Eye (tissue), 1 donor: ENCODE measurements at places on chromosomes 16 and 17.

DNA sequence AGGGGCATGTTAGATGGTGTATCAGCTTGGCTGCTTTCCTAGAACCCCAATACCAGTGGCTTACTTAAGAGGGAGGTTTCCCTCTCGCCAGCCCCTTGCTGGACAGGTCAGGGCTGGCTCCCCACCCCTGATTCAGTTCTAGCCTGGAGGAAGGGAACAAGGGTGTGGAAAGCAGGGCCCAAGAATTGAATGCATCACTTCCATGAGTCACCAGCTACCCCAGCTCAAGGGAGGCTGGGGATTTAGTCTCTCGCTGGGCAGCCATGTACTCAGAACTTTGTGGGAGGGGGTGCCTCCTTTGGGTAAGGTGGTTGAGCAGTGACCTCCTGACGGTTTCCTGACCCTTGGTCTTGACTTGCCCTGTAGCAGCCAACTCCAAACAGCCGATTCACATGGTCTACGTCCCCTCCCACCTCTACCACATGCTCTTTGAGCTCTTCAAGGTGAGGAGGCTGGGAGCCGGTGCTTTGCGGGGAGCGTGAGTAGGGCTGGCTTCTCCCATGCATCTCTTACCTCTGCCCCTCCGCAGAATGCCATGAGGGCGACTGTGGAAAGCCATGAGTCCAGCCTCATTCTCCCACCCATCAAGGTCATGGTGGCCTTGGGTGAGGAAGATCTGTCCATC, 12.8 kb downstream of the PDK2 start:
- DNase-seq, result no peak

- DNase-seq, result no peak
Observed at GRCh38 chr17:8806926-8807550, 7.9 kb upstream of the MFSD6L start.

GRCh38 chr17:43142153-43142552, 17.0 kb upstream of the BRCA1 start:
- no peak for DNase-seq

DNA sequence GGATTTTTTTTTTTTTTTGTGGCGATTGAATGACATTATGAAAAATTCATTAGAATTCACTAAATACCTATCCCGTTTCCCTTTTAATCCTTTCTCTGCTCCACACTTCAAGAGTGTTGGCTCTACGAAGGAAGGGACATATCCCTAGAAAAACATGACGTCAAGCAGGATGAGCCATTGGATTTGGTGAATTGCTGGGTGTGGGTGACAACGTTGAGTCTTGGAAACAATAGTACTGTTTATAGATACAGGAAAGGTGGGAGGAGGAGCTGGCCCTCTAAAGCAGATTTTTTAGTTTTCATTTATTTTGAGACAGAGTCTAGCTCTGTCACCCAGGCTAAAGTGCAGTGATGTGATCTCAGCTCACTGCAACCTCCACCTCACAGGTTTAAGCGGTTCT, 167.6 kb upstream of the FAM20A start:
- DNase-seq, result no peak

GRCh38 chr16:89425523-89425922, 64.8 kb downstream of the ANKRD11 start:
- DNase-seq, result no peak

GRCh38 chr17:34566201-34566600, 13.2 kb upstream of the TMEM132E start:
- DNase-seq, result no peak

- no peak for DNase-seq
Observed at GRCh38 chr16:3074860-3075522, 9.6 kb downstream of the IL32 start.

GRCh38 chr16:86755571-86756006, 177.2 kb downstream of the FOXL1 start:
- DNase-seq, result no peak

GRCh38 chr17:4948166-4948930, at the start of gene PFN1:
TSS of gene PFN1 (minus strand) at chr17:4948530. CDS start at chr17:4948394, 136 bp downstream.
- DNase-seq, result peak; percentile 94

- DNase-seq, result peak; percentile 23
Observed at GRCh38 chr17:56441308-56441707, 152.2 kb upstream of the NOG start.

- no peak for DNase-seq
Observed at GRCh38 chr17:82863941-82864712, 24.3 kb upstream of the ZNF750 start.

- no peak for DNase-seq
Observed at GRCh38 chr16:82345318-82345717, 175.3 kb upstream of the MPHOSPH6 start.

GRCh38 chr16:52393448-52393847, 153.5 kb downstream of the TOX3 start:
- DNase-seq, result no peak

DNA sequence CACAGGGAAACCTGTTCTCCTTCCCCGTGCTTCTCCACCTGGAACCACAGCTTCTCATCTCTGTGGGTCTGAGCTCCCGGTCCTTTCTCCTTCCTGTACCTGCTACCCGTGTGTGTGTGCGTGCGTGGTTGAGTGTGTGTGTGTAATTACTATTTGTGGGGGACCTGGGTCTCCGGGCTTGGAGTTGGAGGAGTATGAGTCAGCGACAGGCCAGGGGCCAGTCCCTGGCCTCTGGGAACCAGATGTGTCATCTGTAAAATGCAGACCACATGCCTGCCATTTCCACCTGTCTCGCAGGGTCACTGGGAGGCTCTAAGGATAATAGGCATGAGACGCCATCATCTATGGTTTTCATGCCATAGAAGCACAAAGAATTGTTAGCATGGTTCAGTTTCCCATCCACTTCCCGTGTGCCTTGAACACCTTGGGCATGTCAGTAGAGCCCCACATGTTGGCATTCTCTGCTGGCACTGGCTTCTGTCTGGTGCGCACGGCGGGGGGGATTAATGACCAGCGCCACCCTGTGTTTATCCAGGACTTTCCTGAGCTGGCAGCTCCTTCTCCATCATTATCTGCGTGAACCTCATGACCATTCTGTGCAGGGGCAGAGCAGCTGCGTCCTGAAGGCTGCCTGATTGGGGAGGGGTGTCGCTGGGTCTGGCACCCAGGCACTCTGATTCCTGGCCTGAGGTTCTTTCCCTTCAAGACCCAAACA, 1.5 kb downstream of the ZNF205 start:
- DNase-seq, result no peak

GRCh38 chr16:57352636-57353047, 5.9 kb upstream of the CCL22 start:
- DNase-seq, result no peak

DNA sequence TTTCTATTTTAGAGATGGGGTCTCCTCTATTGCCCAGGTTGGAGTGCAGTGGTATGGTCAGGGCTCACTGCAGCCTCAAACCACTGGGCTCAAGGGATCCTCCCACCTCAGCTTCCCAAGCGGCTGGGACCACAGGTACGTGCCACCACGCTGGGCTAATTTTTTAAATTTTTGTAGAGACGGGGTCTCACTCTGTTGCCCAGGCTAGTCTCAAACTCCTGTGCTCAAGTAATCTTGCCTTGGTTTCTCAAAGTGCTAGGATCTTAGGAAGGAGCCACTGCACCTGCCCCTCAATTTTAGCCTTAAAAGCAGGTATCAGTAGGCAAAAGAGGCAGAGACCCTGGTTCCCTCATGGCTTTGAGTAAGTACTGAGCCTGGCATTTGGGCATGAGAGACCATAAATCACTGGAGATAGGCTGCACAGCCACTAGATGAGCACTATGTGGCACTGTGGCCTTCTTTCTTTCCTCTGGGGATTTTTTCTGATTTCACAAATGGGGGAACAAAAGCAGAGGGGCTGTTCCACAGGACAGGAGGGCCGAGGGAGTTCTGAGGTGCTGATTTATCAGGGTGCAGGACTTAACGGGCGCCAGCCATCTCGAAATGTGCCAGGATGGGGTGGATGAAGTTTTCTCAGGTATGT, 82.2 kb downstream of the PLXDC1 start:
- peak; percentile 75 for DNase-seq

- no peak for DNase-seq
Observed at GRCh38 chr16:82671741-82672140, 45.0 kb downstream of the CDH13 start.

GRCh38 chr16:71188956-71189712, 41.4 kb downstream of the HYDIN start:
- no peak for DNase-seq
